ENCODE measurements at places on chromosomes 7 and 10.

DNA sequence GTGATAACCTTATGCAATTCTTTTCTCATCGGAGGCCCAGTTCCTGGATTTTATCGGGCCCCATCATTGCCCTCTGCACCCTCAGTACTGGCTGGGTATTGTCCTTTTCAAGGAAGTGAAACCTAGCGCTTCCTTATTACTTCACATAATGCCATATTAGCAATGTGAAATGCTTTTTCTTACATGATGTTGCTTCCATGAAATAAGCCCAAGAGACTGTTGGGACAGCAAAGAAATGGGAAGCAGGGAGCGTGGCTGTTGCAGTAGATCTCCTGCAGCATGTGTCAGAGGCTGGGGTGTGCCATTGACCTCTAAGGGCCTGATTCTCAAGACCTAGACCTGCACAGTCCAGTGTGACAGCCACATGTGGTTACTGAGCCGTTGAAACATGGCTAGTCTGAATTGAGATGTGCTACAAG lies 8.1 kb downstream of the CHN2 start:
- no peak for DNase-seq

GRCh38 chr10:608331-609261 lies 80.9 kb downstream of the DIP2C start:
- DNase-seq, result no peak

DNA sequence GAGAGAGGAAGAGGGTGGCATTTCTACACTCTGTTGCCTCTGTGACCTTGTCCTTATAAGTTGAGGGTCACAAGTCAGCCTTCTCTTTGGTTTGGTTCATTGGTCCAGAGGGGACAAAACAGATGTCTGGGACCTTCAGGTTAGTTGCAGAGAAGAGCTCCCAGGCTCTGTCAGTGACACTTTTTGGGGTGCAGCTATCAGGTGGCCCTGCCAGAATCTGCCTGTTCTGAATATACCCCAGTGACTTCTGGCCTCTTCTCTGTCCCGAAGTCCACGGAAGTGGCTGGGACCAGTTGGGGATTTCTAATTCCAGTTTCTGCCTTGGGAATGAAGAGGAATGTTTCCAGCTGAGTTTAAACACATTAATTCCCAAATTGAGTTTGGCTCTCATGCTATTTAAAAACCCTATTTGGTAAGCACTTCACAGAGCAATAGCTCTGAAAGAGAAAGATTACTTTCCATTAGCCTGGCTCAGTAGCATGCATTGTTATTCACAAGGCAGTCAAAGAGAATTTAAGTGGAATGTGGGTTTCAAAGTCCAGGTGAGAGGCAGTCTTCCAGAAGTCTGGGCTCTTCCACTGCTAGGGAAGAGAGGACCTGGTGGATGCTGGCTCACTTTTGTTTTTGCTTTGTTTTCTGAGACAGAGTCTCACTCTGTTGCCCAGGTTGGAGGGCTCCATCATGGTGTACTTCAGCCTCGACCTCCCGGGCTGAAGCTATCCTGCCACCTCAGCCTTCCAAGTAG lies 237.8 kb upstream of the GALNT17 start:
- no peak for DNase-seq

GRCh38 chr7:147513451-147513850 lies 1077.1 kb upstream of the C7orf33 start:
- no peak for DNase-seq

DNA sequence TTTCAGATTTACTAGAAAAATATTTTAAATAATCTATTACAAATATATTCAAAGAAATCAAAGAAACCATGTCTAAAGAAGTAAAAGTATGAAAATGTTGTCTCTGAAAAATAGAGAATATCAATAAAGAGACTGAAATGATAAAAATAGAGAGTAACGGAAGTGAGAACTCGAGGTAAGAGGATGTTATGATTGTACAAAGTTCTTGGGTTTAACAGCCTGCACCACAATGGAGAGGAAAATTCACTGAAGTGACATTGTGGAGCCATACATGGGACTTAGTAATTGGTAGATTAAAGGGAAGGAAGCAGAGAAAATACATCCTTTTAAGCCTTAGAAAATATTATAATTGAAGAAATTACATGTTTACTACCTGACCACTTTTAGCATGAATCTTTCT lies 77.9 kb downstream of the THSD7A start:
- no peak for DNase-seq

GRCh38 chr10:92712016-92712889 lies 22.5 kb downstream of the HHEX start:
- no peak for DNase-seq

Measured in skeletal muscle cell (primary cell).